Myometrial cell (primary cell): ENCODE measurements at places on chromosomes 13 and 19. TPM values are rescaled to one million over a fixed set of nuclear protein-coding genes. Genes with fewer than 3 reads are reported as not detected.

Gene GFY
- not detected in 2 replicates for total RNA-seq

Gene PROZ
- total RNA-seq: not detected in 2 replicates

Gene KLK4
- total RNA-seq: not detected in 2 replicates

Gene FGF9
- total RNA-seq: not detected in 2 replicates

Gene PSG2
- 0.29 TPM in 1 of 2 replicates, not detected in the other for total RNA-seq

Gene B3GNT8
- total RNA-seq: 2.5 and 5.5 TPM in 2 replicates
